Stimulated activated CD8-positive, alpha-beta memory T cell treated with anti-CD3 and anti-CD28 coated beads, Interleukin-4, amount 100 ng/mL, for 24 hours (primary cell): ENCODE measurements at places on chromosomes 16 and 17.

- DNase-seq = peak; percentile 74
Observed at GRCh38 chr17:2244545-2245525, 58.8 kb downstream of the SMG6 start.

- DNase-seq = peak; percentile 49
Observed at GRCh38 chr17:75412455-75413317, 7.2 kb upstream of the GRB2 start.

GRCh38 chr16:3148256-3149192, 13.7 kb downstream of the ZNF213 start:
- no peak for DNase-seq

DNA sequence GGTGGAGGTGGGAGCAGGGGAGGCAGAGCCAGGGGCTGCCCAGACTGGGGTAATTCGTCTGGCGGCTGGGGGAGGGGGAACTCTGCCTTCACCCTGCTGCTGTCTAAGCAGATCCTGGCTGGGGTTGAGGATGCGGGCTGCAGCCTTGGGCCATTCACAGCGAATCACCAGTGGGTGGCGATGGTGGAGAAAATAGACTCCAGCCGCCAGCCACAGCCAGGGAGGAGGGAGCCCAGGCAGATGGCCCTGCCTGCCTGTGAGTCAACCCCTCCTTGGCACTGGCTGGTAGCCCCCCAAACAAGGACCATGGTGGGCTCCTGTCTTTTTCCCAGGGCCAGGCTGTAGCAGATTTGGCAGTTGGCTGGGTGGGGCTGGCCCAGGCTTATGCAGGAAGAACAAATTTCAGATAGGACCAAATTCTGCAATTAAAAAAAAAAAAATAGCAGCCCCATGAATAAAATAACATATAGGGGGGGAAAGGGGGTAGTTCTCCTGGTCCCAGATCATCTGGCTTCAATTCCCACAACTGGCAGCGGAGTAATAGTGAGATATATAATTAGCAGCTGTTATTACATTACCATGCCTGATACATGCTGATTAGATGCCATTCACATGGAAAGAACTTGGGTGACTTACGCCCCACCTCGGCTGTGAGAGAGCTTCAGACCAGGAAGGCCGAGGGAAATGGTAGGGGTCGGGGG, 41.5 kb upstream of the CDH5 start:
- DNase-seq = no peak

DNA sequence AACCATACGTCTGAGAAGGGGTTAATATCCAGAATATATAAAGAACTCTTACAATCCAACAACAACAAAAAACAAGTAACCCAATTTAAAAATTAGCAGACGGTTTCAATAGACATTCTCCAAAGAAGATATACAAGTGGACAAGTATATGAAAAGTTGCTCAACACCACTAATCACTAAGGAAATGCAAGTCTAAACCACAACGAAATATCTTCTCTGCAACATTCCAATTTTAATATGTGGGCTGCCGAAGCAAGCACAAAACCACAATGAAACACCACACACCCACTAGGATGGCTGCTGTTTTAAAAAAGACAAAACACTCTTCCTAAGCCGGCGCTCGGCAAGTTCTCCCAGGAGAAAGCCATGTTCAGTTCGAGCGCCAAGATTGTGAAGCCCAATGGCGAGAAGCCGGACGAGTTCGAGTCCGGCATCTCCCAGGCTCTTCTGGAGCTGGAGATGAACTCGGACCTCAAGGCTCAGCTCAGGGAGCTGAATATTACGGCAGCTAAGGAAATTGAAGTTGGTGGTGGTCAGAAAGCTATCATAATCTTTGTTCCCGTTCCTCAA, 5.9 kb upstream of the SLC13A2 start:
- DNase-seq = no peak

- no peak for DNase-seq
Observed at GRCh38 chr17:2111691-2112090, 56.8 kb downstream of the HIC1 start.

- no peak for DNase-seq
Observed at GRCh38 chr17:77899498-77899897, 59.0 kb upstream of the TNRC6C start.

DNA sequence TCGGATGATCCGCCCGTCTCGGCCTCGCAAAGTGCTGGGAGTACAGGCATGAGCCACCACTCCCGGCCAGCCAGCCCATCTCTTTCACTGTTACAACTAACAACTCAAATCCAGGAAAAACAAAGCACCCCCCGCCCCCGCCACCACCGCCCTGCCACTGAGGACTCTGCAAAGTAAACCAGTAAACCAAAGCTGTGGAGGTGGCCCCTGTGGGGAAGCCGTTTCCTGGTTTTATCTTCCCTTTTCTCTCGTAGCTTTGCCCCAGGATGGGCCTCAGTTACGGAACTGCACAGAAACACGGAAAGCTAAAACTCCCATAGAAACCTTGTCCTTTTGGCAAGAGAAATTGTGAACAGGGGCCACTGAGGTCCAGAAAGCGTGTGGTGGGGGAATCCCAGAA, 17.5 kb downstream of the CHMP6 start:
- DNase-seq = no peak

DNA sequence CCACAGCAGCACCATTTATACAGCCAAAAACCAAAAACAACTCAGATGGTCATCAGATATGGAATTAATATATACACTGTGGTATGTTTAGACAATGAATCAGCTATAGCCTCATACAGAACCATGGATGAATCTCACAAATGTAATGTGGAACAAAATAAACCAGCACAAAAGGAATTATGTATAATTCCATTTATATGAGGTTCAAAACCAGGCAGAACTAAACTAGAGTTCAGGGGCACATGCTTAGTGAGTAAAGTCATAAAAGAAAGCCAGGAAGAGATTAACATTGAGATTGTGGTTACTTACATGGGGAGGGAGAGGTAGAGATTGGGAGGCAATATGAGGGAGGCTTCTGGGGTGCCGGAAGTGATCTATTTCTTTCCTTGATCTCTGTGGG, 231.1 kb downstream of the COPRS start:
- no peak for DNase-seq

- no peak for DNase-seq
Observed at GRCh38 chr17:78427140-78427539, 48.7 kb downstream of the PGS1 start.
